ENCODE measurements at places on chromosomes 16 and 17. TPM values are rescaled to one million over a fixed set of nuclear protein-coding genes. Genes with fewer than 3 reads are reported as not detected.

GRCh38 chr17:50815400-50815799 is 20.0 kb upstream of the WFIKKN2 start:
- DNase-seq, result no peak

GRCh38 chr17:52064791-52065211 is 93.7 kb downstream of the CA10 start:
- DNase-seq, result no peak

GRCh38 chr16:87489434-87490045 is 3.3 kb downstream of the ZCCHC14 start:
- no peak for DNase-seq

DNA sequence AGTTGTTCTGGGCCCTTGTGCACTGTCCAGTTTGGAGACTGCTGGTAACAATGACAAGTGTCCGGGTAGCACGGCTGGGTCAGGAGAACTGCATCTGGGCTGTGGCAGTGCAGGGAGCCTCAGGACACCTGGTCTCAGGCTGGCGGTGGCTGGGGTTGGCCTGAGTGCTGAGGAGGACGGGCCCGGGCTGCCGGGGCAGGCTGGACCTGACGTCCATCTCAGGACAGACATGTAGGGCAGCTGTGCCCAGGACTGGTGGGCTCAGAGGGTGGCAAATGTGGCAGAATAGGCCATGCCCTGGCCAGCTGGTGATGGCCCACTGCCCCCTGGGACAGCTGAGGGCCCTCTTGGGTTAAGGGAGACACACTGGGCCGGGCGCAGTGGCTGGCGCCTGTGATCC is 4.2 kb upstream of the NLRC3 start:
- no peak for DNase-seq

GRCh38 chr17:1590029-1590746 is 27.6 kb upstream of the PITPNA start:
- DNase-seq, result no peak

DNA sequence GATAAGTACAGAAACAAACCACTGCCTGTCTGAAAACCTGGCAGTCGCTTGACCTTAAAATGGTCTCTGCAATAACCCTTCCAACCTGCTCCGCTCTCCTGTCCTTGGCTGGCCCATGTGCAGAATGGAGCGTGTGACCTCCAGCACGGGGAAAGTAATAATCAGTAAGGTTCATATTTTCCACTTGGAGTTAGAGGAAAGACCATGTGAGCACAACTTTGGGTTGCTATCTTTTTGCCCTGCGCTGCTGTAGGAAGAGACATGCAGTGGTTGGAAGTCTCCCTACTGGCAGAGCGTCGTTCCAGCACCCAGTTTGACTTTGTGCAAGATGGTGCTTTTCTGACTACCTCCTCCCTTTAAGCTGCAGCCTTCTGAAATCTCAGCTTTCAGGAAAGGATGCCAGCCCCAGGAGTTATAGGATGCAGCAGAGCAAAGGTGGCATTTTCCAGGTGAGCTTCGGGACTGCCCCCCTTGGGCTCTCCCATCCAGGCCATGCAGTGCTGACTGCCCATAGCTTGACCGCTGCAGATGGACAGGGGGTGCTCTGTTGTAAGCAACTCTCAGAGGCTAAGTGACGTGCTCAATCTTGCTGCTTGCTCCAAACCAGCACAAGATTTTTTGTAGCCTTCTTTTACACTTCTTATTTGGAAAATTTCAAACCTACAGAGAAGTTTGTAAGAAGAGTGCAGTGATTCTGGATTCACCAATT is 110.7 kb upstream of the NOL11 start:
- no peak for DNase-seq

GRCh38 chr17:320809-321385 is 31.7 kb downstream of the RPH3AL start:
- peak; percentile 64 for DNase-seq

DNA sequence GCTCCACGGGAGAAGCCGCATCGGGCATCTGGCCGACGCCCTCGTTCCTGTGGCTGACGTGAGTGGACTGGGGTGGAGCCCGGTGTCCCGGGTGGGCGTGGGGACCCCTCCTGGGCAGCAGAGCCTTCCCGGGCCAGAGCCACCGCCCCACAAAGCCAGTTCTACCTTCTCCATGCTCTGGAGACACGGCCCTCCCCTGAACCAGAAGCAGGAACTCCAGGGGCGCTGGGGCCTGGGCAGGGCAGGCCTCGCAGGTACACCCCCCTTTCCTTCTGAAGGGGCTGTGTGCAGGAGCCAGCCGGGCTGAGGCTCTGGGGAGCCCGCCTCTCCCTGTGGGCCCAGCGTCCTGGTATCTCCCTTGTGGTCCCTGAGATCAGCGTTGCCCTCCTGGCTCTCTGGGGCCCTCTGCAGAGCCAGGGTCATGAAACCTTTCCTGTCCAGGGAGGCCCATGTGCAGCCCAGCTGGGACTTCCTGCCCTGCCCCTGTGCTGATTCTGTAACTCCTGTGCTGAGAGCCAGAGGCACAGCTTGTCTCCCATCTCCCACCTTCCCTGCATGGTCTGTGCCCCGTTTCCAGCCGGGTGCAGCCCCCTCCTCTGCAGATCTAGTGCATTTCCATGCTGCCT is 6.5 kb downstream of the PIGQ start:
- DNase-seq, result no peak

DNA sequence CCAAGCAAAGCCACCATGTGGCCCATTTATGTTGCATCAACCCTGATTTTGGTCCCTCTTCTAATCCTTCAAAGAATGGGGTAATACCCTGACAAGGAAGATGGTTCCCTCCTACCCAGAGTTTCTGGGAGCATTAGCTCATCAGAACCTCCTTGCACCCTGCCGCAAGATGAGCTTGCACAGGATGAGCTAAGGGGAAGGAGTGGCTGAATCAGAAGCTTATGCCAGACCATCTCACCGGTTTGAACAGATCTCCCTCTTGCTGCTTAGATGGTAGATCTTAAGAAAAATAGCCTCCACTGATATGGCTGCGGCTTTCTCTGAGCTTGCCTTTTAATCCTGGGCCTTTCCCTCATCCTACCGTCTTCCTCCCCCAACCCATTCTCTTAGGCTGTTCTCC is 175.1 kb downstream of the SOX9 start:
- DNase-seq, result no peak

- no peak for DNase-seq
These were observed 15.4 kb downstream of the TBX4 start for GRCh38 chr17:61467416-61468262.

GRCh38 chr17:16322636-16323035 is 30.6 kb downstream of the CENPV start:
- DNase-seq, result no peak

DNA sequence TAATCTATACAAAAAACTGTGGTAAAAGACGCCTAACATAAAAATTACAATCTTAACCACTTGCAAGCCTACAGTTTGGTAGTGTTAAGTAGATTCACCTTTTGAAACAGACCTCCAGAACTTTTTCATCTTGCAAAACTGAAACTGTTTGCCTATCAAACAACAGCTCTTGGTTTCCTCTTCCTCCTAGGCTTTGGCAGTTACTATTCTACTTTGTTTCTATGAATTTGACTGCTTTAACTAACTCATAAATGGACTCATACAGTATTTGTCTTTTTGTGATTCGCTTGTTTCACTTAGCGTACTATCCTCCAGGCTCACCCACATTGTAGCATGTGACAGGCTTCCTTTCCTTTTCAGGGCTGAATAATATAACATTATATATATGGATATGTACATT is 97.0 kb downstream of the PRKCA start:
- no peak for DNase-seq

GRCh38 chr16:61791464-61791863 is 244.8 kb downstream of the CDH8 start:
- no peak for DNase-seq

DNA sequence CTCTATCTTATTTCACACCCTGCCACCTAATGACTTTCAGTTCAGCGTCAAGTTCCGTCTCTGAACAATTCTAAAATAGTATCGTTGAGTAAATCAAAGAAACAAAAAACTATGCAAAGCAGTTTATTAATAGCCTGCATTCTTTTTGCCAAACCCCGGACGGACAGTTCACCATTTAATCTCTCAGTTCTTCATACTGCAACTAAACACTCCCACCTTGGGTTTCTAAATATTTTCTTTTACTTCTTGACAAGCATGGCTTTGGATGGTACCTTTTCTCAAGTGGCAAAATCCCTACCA is 1.2 kb downstream of the MYH11 start:
- no peak for DNase-seq

- DNase-seq, result no peak
These were observed 21.3 kb upstream of the SALL1 start for GRCh38 chr16:51172368-51172767.

GRCh38 chr16:715477-716199 is 720 bp downstream of the METRN start:
- no peak for DNase-seq

DNA sequence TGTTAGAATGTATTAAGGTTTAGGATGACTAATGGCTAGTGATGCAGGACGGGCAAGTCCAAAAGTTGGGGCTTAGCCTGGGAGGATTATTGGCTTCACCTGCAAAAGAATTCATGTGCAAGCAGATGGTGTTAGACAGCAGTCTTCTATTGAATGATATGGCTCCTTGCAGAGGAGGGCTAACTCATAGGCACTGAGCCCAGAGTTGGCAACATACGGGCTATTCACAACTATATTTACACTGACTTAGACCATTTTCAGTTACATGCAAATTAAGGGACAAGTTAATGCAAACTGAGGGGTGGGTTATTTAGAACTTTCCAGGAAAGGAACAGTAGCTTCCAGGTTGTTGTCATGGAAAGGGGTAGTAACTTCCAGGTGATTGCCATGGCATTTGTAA is 1017.1 kb upstream of the EEF2KMT start:
- DNase-seq, result no peak

- no peak for DNase-seq
These were observed 19.1 kb downstream of the NOD2 start for GRCh38 chr16:50712560-50712898.

DNA sequence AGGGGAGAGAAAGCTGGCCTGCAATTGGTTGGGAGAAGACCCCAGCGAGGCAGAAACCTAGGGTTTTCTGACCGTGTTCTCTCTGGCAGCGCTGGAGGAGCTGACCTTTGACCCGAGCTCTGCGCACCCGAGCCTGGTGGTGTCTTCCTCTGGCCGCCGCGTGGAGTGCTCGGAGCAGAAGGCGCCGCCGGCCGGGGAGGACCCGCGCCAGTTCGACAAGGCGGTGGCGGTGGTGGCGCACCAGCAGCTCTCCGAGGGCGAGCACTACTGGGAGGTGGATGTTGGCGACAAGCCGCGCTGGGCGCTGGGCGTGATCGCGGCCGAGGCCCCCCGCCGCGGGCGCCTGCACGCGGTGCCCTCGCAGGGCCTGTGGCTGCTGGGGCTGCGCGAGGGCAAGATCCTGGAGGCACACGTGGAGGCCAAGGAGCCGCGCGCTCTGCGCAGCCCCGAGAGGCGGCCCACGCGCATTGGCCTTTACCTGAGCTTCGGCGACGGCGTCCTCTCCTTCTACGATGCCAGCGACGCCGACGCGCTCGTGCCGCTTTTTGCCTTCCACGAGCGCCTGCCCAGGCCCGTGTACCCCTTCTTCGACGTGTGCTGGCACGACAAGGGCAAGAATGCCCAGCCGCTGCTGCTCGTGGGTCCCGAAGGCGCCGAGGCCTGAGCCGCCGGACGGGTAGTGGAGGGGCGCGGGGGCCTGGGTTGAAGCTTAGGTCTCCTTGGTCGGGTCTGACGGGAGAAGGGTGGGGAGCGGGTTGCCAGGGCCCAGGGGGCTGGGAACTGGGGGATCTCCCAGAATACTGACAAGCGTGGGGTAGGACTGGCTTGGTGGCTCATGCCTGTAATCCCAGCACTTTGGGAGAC is 7.4 kb upstream of the PYDC1 start:
- DNase-seq, result no peak

GRCh38 chr17:13671771-13672170 is 70.0 kb upstream of the HS3ST3A1 start:
- DNase-seq, result no peak

GRCh38 chr16:48613061-48613957 is 3.3 kb upstream of the N4BP1 start:
- no peak for DNase-seq

GRCh38 chr17:44014133-44014436 is 678 bp downstream of the TMEM101 start:
- DNase-seq, result no peak

The MYH10 gene
- 312 TPM for total RNA-seq

The HSDL1 gene
- 47.6 TPM for total RNA-seq

The MFAP4 gene
- total RNA-seq, result 213 TPM

The TMEM106A gene
- 13.3 TPM for total RNA-seq

The TNFSF12 gene
- 7.7 TPM for total RNA-seq

The C17orf50 gene
- not detected for total RNA-seq

The NOD2 gene
- 0.52 TPM for total RNA-seq

Measured in mesothelial cell of epicardium (in vitro differentiated cells).